ENCODE measurements at places on chromosomes 11 and 22.

DNA sequence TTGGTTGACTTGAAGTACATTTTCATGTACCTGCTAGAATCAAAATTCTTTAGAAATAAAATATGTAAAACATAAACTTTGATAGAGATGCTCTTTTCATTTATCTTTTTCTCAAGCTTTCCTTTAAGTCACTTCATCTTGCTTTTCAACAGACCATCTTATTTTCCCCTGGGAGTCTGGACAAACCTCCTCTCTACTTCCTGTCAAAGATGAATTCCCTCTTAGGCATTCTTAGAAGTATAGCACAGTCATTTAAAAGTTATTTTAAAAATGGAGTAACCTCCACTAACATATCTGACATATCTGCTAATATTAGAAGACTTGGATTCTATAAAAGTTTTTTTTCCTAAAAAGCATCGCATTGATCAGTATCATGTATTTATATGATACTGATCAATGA, 84.8 kb upstream of the PAX6 start:
- no peak for DNase-seq

GRCh38 chr11:121478895-121479697, 26.3 kb upstream of the SORL1-AS1 start:
- peak; percentile 2 for DNase-seq

GRCh38 chr11:81373986-81374385, 1359.7 kb downstream of the FAM181B start:
- no peak for DNase-seq

- no peak for DNase-seq
These were observed 15.0 kb downstream of the SUN2 start for GRCh38 chr22:38740754-38741153.

DNA sequence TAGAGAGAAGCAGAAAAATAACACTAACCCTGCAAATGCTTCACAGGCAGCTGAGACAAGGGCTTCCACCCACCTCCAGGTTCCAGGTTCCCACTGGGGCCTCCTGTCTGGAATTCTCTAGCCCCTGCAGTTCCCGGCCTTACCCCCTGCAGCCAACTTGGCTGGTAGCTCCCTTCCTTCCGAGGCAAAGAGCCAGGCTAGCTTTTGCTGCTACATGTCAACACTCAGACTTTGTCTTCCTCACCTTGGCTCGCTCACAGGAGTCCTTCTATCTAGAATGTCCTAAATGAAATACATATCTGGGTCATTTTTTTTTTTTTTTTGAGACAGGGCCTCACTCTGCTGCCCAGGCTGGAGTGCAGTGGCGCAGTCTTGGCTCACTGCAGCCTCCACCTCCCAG, 9.9 kb upstream of the TTLL1 start:
- no peak for DNase-seq

- no peak for DNase-seq
These were observed 33.1 kb upstream of the CARD16 start for GRCh38 chr11:105078283-105078682.

DNA sequence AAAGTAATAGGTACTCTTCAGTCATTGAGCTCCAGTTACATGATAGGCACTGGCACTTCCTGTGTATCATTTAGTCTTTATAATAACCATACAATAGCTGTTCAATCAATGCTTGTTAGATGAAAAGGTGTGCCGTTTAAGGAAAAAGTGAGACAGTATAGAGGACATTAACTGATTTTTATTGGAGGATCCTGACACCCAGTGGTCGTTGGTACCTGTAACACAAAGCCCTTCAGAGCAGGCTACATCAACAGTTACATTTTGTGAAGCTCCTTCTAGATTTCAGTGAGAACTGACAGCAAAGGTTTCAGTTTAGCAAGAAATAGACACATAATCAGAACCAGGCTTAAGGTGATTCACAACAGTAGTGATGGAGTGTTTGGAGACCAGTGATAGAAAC, 44.2 kb downstream of the CCDC81 start:
- no peak for DNase-seq

DNA sequence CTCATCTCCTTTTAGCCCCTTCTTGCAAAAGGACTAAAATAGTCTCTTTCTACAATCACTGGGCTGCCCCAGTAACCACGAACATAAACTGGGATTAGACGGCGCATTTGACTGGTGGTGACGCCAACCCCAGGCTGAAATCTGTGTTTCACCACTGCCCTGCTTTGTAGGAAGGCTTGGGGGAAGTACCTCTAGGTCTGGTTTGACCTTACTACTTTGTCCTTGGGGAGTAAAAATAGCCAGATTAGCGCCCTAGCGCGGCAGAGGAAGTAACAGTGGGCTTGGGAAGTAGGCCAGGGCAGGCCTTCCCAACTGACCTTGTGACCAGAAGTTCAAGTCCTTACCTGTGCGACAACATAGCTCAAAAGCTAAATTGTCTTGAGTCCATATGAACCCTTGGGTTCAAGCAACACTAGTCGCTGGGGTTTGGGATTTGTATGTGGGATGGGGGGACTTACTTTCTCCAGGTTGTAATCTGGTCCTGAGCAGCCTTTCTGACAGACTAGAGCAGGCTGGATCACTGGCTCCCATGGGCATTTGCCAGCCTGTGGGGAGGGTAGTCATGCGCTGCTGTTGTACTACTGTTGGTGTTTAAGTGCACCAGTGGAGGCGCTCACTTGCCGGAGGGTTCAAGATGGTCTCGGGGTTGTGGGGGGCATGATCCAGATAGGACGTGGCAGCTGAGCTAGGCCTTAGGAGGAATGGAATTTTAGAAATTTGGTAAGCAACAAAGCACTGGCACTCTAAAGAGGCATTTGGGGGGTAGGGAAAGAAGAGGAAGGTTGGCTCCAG, 953 bp upstream of the PACS1 start:
- DNase-seq: peak; percentile 70

DNA sequence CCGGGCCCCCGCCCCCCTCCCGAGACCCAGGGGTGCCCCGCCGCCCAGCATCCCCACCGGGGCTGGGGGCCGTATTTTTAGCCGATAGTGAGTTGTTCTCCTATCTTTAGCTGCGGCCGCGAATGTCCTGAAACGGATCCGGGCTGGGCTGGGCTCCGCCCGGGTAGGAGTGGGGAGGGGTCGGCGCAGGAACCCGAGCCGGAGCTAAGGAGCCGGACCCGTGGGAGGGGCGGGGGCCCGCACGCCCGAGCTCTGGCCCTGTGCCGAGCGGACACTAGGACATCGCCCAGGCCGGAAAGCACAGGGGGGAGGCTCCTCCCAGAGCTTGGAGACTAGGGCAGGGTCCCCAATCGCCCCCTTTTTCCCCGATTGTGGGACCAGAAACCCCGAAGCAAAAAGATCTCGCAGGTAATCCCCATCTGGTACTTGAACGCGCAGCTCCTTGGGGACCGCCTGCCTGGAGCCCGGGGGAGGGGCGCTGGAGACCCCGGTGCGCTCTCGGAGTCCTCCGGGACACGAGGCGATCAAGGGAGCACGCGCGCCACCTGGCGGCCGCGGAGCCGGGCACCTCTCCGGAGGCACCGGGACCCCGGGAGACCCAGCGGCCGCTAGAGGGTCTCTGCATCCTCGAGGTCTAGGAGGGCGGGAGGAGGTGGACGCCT, 669 bp downstream of the CDC42EP2 start:
- DNase-seq: no peak

DNA sequence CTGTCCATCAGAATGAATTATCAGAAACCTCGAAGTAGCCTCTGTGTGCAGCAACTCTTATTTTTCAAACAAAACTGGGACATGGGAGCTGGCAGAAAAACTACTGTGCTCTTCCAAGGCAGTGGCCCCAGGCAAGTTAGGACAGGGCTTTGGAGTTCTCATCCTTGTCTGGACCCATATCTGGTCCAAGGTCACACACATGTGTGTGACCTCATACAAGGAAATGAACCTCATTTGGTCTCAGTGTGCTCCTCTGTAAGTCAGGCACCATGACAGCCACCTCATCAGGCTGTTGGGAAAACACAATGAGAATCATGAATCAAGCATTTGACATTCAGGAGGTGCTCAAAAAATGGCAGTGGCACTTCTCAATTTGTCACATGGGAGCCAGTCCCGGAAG, 25.8 kb downstream of the LARGE1 start:
- no peak for DNase-seq

- no peak for DNase-seq
These were observed 1747.2 kb upstream of the RAG2 start for GRCh38 chr11:38345286-38345685.

GRCh38 chr11:42195289-42196013, 736.0 kb upstream of the LRRC4C start:
- DNase-seq: no peak

DNA sequence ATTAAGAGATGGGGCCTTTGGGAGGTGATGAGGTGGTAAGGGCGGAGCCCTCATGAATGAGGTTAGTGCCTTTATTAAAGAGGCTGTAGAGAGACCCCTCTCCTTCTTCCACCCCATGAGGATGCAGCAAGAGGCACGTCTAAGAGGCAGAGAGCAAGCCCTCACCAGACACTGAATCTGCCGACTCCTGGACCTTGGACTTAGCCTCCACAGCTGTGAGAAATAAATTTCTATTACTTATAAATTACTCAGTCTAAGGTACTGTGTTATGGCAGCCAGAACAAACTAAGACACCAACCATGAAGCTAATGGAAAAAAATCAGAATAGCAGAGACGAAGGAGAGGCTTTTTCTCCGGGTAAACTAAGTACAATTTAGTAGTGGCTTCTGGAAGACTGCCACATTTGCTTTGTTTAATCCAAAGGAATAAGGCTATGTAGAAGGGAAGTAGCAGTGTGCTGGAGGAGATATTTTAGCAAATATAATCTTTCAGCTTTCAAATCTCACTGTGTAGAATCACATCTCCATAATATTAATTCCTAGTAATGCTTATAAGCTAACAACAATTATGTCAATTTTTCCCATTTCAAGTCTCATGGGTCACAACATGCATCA, 12.3 kb upstream of the SIK2 start:
- no peak for DNase-seq

GRCh38 chr11:11522591-11522990, 99.2 kb downstream of the GALNT18 start:
- no peak for DNase-seq

DNA sequence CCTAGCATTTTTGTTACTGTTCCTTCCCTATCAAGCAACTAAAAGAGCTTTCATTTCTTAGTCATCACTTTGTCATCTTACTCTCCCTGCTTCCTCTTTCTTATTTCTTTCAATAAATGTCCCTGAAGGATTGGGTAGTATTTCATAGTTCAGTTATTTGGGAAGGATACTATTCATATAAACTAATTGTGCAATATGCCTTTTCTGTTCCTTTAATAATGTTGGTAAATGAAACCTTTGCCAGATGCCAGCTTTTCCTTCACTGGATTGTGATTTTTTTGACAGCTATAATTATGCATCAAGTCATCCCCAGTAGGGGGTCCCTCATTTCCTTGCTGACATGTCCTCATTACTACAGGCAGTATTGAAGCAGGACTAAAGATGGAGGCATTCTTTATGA, 101.7 kb downstream of the ATM start:
- no peak for DNase-seq

- DNase-seq: no peak
These were observed 6.4 kb upstream of the EHF start for GRCh38 chr11:34614344-34615104.

- no peak for DNase-seq
These were observed 13.2 kb downstream of the RAC2 start for GRCh38 chr22:37230673-37231405.

DNA sequence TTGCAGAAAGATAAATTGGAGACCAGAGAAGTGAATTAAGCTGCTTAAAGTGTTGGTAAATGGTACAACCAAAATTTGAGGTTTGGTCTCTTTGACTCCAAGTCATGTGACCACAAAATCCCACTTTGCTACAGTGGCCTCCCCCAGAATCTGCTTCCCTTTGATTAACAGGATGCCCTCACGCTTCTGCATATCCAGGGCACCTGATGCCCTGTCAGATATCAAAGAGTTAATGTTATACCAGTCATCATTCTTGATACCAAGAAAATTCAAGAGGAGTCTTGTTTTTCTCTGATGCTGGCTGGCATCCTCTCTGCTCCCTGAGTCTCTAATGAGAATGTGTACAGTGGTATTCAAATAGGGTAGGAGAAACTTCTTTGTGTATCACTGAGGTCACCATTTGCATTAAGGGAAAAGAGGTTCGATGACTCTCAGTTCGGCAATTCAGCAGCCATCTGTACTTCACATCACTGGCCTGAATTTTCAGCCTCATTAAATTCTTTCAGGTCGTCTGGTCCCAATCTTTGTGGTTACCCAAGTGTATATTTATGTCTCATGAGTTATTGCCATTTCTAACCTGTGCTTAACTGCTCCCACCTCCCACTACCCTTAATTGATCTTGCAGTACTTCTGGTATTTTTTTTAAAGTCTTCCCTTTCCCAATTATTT, 73.9 kb downstream of the BDNF start:
- no peak for DNase-seq

- no peak for DNase-seq
These were observed 37.2 kb upstream of the RAG2 start for GRCh38 chr11:36635066-36635862.

DNA sequence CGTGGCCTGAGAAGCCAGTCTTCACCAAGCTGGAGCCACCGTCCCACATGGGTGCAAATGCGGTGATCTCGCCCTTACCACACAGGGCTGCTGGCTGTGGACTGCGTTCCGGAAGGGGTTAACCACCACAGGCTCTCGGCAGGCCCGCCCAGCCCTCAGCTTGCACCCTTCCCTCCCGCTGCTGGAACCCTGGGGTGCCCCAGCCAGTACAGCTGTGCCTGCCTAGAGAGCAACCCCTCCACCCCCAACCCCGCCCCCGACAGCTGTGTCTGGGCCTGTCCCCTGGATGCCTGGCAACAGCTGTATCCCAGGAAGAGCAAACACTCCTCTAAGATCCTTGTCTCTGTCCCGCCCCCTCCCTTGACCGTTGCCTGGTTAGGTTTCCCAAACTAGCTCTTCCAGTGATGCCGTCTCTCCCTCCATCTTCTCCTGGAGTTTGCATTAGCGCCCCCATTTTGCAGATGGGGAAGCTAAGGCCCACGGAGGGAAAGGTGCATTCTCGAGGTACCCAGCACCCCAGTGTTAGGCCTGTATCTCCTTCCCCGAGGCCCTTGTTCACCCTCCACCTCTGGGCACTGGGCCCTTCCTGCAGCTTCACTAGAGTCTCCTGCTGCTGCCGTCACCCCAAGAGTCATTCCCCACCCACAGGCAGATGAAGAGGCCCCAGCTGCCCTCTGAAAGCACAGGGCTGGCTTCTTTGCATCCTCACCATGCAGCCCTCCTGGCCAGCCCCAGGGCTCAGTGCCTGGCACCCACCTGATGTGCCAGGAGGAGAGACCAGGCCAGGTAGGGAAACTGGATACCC, 12.6 kb upstream of the COX8A start:
- DNase-seq: no peak
